ENCODE measurements at places on chromosomes 16 and 17.
A peak's percentile ranks its signal among the peaks of the same experiment; 100 is the strongest.

- DNase-seq: no peak
Observed at GRCh38 chr17:1074886-1075605, 78.1 kb downstream of the TIMM22 start.

DNA sequence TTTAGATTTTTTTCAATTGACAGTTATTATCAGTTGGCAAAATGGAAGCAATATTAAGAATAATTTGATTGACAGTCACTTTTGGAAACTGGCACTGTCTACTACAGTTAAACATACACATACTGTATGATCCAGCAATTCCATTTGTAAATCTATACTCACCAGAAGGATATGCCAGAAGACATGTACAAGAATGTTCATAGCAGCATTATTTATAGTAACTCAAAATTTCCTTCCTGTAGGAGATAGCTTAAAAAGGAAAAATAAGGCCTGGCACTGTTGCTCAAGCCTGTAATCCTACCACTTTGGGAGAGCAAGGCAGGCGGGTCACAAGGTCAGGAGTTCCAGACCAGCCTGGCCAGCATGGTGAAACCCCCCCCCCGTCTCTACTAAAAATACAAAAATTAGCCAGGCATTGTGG lies 89.3 kb downstream of the VMP1 start:
- no peak for DNase-seq

- peak; percentile 8 for DNase-seq
Observed at GRCh38 chr17:18261146-18261515, 669 bp downstream of the MIEF2 start.

- DNase-seq: no peak
Observed at GRCh38 chr17:6524520-6524919, 31.8 kb downstream of the PITPNM3 start.

GRCh38 chr17:55198690-55199370 lies 65.9 kb upstream of the HLF start:
- no peak for DNase-seq

- no peak for DNase-seq
Observed at GRCh38 chr17:41917192-41917591, 1.6 kb downstream of the ACLY start.

DNA sequence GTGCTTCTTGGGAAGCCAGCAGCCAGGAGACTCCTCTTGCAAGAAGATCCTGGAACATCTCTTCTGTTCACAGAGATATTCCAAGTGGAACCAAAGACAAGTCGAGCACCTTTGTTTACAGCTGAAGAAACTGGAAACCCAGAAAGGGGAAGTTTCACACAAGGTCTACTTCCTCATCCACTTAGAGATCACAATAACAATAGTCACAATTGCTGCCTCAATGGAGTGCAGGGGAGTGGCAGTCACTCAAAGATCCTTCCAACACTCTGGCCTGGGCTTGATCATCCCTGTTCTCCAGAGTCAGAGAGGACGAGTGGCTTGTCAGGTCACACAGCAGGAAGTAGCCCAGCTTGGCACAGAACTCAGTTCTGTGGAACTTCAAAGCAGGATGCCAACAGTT lies 46.9 kb upstream of the SIAH1 start:
- no peak for DNase-seq

GRCh38 chr17:79311373-79311772 lies 236.7 kb downstream of the ENGASE start:
- no peak for DNase-seq

DNA sequence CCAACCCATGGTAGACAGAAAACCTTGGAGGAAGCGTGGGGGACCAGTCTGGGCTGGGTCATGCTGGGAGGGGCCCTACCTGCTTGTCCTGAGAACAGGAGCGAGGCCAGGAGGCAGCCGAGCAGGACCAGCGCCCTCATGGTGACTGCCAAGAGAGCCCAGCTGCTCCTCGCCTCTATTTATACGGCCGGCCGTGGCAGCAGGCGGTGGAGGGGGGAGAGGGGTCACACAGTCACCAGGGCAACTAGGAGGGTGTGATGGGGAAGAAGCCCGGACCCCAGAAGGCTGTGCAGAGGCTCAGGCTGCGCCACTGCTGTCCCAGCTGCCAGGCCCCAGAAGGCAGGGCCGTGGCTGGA lies at the start of gene SRL:
SRL (minus strand) TSS at position 153 of the 356 bp plus-strand sequence; CDS start at position 140, 13 bp downstream.
- no peak for DNase-seq

DNA sequence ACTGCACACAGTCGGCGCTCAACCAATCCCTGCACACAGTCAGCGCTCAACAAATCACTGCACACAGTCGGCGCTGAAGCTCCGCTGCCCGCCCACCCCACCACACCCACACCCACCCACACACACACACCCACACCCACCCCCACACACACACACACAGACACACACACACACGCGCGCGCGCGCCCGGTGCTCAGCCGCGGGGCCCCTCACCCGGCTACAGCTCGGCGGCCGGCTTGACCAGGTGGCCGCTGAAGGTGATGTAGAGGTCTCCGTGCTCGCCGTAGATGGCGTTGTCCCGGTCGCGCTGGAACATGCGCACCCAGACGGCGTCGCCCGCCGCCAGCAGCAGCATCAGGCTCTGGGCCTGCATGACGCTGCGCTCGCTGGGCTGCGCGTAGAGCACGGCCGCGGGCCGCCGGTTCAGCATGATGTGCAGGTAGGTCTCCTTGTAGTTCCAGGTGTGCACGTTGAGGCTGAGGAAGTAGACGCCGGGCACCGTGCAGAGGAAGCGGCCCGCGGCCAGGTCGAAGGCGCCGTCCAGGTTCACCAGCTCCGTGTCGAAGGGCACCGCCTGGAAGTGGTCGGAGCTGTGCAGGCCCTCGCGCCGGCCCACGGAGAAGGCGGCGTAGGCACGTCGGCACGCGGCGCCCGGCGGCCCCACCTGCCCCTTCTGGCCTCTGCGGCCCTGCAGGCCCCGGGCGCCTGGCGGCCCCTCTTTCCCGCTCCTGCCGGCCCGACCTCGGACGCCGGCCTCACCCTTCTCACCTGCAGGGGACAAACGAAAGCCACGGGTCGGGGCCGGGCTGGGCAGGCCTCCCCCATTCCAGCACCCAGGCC lies 2.5 kb downstream of the C1QTNF8 start:
- no peak for DNase-seq

DNA sequence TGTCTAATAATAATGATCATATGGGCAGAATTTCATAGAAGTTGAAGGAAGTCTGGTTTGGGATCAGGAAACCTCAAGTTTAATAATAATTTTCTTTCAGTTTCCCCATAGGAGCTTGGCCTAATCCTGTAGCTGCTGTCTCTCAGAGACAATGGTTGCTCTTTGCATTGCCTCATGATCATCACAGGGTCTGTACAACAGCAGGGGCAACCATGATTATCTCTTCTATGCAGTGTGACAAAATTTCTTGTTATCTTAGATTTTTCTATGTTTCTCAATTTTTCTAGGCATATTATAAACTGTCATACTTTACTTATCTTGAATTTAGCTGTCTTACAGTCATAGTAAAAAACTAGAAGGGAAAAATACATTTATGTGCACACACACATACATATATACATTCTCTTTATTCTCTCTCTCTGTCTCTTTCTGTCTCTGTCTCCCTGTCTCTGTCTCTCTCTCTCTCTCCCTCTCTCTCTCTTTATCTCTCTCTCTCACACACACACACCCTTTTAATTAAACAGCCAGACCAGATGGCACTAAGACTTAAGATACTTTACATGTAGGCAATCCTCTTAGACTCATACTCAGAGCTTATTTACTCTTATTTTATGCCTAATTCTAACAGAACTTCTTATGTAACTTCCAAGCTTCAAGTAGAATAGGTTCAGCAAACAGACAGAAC lies 30.5 kb downstream of the SMIM36 start:
- DNase-seq: no peak

- no peak for DNase-seq
Observed at GRCh38 chr16:57679016-57679415, 10.9 kb downstream of the ADGRG3 start.

GRCh38 chr17:81444610-81445339 lies 49.5 kb downstream of the BAHCC1 start:
- DNase-seq: no peak

DNA sequence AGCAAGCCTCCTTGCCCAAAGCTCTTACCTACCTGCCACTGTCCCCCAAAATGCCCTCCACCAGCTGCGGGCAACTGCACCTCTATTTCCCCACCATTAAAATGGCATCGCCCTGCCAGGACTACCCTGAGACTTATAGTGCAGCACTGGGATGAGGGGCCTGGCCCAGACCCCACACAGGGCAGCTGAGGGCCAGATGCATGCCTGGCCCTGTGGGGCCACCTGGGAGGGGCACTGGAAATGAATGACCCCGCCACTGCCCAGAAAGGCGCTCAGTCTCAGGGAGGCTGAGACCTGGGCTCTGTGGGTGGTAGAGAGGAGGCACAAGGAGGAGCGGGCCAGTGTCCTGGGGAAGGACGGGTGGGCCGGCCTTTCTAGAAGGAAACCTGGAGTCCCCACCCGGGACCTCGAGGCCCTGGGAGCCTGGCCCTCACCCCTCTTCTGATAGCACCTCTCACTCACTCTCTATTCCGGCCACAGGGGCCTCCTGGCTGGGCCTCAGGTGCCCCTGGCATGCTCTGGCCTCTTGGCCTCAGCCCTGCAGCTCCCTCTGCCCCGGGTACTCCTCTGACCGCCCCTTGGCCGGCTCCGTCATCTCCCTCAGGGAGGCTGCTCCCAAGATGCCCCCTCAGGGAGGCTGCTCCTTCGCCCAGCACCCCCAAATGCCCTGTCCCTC lies 26.9 kb downstream of the KATNB1 start:
- DNase-seq: no peak

Measured in stimulated activated CD8-positive, alpha-beta memory T cell treated with anti-CD3 and anti-CD28 coated beads, Interleukin-12 subunit alpha, Interleukin-12 subunit beta, amount 100 ng/mL, for 1 hour (primary cell).